Amygdala (tissue), 56 donors: ENCODE measurements at places on chromosomes 16 and 17.

DNA sequence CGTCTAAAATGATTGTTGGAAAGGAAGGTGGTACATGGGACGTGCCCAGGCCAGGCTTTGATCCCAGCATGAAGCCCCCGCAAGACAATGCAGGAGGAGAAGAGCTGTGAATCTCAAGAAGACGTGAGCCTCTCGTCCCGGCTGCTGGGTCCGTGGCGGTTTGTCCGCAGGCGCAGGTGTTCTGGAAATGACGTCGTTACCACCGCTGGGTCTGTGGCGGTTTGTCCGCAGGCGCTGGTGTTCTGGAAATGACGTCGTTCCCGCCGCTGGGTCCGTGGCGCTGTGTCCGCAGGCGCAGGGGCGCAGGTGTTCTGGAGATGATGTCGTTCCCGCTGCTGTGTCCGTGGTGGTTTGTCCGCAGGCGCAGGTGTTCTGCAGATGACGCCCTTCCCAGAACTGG is 14.1 kb downstream of the SPG7 start:
- no peak for DNase-seq

- DNase-seq, result no peak
Observed at GRCh38 chr16:3115561-3115960, 3.2 kb downstream of the ZNF205 start.

- no peak for DNase-seq
Observed at GRCh38 chr16:31754998-31755615, 118.5 kb upstream of the ZNF267 start.

- DNase-seq, result no peak
Observed at GRCh38 chr17:51997723-51998122, 160.8 kb downstream of the CA10 start.

DNA sequence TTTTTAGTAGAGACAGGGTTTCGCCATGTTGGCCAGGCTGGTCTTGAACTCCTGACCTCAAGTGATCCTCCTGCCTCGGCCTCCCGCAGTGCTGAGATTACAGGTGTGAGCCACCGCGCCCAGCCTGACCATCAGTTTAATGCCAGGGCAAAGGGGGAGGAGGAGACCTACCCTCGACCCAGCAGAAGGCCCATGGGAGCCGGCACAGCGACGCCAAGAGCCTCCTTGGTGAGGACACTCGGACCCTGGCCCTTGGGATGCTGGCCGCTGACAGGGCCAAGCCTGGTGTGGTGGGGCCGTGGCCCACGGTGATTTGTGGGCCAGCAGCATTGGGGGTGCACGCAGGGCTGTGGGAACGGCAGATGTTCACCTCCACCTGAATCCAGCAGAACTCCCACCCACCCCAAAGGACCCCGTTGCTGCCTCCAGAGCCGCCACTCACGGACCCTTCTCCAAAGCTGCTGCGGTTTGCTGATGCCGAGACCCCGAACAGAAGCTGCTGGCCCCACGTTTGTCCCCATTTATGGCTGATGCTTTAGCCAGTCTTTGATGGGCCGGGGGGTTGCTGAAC is 20.0 kb downstream of the UTS2R start:
- no peak for DNase-seq
